ENCODE measurements at places on chromosomes 7 and 10.

- no peak for DNase-seq
These were observed 7.7 kb downstream of the DRGX start for GRCh38 chr10:49388161-49388560.

- no peak for DNase-seq
These were observed 123.0 kb upstream of the SGCE start for GRCh38 chr7:94778711-94779459.

GRCh38 chr10:17961551-17962422, 10.1 kb downstream of the SLC39A12 start:
- no peak for DNase-seq

DNA sequence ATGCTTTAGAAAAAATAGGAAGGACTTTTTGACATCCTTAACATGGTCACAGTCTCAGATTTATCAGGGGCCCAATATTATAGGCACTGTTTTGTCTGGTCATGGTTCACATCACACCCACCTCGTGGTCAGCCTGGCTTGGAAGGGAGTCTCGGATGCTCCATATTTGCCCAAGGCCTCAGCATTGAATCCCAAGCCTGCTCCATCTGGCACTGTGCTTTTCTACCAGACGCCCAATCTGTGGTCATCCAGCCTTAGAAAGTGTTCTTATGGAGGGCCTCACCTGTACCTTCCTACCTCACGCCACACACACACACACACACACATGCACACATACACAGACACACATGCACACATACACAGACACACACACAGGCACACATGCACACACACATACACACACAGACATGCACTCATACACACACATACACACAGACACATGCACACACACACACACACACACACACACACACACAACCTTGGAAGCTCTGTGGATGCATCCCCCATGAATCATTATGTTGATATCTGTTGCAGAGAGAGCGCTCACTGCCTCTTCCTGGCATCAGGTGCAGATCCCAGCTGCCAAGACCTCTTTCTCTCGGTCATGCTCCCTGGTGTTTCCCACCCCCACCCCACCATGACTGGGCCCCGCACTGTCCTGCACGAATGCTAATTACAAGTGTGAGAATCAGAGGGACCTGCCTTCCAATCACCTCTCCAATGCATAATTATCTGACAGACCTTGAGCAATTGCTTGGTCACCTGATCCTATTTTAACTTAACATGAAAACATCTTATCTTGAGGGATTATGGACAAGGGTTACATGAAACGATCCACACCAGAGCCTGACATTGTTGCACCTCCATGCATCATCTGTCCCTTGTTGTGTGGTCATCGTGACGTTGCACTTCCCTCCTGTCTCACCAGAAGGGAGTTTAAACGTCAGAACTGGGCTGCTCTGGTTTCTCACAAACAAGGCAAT, 122.7 kb upstream of the TMEM72 start:
- DNase-seq: no peak

GRCh38 chr7:51307651-51308210, 8.9 kb downstream of the COBL start:
- no peak for DNase-seq

GRCh38 chr7:131372554-131372953, 44.9 kb downstream of the MKLN1 start:
- no peak for DNase-seq

DNA sequence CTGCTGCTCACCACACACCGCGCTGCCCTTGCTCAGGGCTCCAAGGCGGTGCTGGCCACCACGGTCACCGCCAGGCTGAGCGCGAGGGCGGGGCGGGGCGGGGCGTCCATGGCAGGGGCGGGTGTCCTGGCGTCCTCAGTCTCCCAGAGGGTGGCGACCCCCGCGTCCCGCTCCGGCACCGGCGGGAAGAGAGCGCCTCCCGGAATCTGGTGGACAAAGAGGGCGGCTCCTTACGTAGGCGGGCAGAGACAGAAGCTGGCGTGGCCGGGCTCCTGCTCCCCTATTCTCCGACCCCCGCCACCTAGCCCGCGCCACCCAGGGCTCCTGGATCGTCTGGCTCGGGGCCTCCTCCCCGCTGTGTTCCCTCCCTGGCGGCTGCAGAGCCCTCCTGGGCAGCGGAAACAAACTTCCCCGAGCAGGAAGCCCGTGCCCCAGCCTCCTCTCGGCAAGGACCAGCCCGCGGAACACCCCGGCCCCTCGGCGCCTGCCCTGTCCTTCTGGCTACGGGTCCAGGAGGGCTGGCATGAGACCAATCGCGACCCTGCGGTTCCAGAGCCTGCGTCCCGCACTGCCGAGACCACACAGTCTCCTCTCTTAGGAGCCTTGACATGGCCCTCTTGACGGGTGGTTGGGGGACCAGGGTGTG, 133.8 kb upstream of the ZNF92 start:
- DNase-seq: no peak

DNA sequence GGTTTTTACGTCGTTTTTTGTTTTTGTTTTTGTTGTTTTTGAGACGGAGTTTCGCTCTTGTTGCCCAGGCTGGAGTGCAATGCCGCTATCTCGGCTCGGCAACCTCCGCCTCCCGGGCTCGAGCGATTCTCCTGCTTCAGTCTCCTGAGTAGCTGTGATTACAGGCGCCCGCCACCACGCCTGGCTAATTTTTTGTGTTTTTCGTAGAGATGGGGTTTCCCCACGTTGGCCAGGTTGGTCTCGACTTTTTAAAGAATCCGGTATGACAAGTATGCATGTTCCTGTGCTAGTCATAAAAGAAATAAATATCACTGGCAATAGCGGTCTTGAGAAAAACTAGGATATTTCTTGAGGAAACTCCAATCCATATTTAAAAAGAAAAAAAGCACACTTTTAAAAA, 2.7 kb upstream of the ARL4A start:
- DNase-seq: no peak

DNA sequence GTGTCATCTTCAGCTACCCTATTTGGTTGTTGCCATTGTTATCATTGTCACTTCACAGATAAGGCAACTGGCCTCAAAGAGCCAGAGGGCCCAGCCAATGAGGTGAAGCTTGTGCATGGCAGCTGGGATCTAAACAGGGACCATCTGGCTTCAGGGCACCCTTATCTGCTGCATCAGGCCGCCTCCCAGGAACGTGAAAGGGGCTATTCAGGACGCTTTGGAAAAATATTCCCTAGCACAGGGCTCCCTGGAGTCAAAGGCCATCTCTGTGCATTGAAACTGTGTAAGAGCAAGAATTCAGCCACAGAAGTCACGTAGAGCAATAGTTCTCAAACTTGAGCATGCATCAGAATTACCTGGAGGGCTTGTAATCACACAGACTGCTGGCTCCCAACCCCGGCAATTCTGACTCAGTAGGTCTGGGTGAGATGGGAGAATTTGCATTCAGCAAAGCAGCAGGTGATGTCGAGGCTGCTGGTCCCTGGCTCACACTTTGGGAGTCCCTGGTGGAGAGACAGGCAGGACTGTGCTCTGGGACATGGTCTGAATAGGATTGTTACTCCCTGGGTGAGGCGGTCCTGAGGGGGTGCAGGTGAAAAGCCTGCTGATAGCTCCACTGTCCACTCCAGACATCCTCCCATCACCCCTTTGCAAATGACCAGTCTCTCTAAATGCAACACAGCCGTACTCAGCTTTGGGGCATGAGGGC, 21.5 kb upstream of the PLEKHA1 start:
- no peak for DNase-seq

Measured in tibial nerve (tissue), 4 donors.